NCI-H2171 (cell line): ENCODE measurements at places on chromosomes 12 and 14.

GRCh38 chr14:104686624-104687517 is 2.5 kb upstream of the INF2 start:
- DNase-seq = no peak

DNA sequence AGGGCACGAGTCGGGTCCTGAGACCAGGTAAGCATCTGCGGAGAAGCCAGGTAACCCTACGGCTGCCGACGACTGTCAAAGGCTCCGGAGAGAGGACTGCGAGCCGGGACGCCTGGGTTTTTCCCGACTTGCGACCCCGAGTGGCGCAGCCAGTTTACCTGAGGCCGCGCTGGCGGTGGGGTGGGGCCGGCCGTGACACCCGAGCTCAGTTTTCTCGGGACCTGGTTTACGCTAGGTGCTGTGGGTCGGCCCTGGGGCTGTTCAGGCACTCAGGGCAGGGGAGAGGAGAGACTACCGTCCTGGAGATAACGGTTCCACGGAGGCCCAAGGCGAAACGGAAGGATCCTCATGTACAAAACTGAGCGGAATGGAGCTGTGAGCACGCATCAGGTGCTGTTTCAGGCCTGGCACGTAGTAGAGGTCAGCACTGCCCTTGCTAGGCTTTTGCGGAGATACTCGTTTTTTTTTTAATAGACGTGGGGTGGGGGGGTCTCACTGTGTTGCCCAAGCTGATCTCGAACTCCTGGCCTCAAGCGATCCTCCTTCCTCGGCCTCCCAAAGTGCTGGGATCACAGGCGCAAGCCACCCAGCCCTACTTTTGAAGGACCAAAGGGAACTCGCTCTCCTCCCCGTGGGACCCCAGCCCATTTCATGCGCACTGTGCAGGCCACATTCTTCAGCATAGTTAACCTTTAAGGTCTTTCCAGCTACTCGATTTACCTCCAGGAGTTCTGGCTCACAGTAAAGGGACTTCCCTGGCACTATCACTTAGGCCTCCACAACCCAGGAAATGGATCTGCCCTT is 471 bp downstream of the MTRFR start:
- DNase-seq = no peak

- DNase-seq = no peak
Measured at GRCh38 chr14:60963761-60964160, 17.1 kb downstream of the TRMT5 start.

DNA sequence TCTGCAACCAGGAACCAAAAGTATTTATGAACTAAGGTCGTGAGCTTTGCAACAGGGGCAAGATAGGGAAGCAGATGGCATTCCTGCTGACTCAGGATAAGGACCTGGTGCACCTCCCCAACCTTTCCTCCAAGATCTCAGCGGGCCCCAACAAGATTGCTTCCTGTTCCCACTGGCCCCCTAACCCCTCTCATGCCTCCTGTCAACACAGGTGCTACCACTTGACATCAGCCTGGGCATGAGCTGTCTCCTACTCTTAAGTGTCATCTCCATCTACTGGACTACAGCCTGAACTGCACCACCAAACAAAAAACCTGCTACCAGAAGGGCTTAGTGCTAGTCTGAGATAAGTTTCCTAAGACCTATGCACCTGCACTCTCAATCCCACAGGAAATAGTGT is 32.7 kb downstream of the MED6 start:
- DNase-seq = peak; percentile 37

DNA sequence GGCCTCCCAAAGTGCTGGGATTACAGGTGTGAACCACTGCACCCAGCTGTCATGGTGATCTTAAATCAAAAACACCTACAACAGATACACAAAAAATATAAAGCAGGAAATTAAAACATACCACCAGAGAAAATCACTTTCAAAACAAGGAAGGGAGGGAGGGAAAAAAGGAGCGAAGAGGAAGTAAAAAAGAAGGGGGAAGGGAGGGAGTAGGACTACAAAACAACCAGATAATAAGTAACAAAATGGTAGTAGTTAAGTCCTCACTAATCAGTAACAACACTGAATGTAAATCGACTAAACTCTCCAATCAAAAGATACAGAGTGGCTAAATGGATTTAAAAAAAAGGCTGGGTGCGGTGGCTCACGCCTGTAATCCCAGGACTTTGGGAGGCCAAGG is 89.0 kb downstream of the SH2B3 start:
- no peak for DNase-seq

DNA sequence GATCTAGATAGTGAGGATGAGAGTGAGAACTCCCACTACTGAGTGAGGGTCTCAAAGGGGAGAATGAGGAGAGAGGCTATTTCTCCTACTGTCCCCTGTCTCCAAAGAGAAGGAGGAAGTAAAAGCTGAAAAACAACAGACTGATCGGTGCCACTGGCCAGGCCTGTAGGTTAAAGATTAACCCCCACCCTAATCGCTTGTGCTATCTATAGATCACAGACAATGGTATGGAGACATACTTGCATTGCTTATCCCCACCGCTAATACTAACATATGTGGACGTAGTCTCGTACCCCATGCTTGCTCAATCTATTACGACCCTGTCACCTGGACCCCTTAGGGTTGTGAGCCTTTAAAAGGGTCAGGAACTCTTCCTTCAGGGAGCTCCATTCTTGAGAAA is 777.9 kb upstream of the TMEM132C start:
- DNase-seq = no peak

DNA sequence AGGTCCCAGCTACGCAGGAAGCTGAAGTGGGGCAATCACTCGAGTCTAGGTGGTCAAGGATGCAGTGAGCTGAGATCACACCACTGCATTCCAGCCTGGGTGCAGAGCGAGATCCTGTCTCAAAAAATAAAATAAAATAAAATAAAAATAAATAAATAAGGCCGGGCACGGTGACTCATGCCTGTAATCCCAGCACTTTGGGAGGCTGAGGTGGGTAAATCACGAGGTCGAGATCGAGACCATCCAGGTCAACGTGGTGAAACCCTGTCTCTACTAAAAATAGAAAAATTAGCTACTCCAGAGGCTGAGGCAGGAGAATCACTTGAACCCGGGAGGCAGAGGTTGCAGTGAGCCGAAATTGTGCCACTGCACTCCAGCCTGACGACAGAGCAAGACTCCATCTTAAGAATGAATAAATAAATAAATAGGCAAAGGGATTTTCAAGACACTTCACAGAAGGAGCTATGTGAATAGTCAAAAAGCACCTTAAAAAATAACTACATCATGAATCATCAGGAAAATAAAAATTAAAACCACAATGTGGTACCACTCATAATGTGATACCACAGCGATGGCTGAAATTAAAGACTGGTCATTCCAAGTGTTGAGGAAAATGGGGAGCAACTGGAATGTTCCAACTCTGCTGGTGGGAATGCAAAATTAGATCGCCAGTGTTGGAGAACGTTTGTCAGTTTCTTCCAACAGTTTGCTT is 92.9 kb upstream of the TBX3 start:
- no peak for DNase-seq
